ENCODE measurements at places on chromosomes 16 and 17. TPM values are rescaled to one million over a fixed set of nuclear protein-coding genes. Genes with fewer than 3 reads are reported as not detected.

DNA sequence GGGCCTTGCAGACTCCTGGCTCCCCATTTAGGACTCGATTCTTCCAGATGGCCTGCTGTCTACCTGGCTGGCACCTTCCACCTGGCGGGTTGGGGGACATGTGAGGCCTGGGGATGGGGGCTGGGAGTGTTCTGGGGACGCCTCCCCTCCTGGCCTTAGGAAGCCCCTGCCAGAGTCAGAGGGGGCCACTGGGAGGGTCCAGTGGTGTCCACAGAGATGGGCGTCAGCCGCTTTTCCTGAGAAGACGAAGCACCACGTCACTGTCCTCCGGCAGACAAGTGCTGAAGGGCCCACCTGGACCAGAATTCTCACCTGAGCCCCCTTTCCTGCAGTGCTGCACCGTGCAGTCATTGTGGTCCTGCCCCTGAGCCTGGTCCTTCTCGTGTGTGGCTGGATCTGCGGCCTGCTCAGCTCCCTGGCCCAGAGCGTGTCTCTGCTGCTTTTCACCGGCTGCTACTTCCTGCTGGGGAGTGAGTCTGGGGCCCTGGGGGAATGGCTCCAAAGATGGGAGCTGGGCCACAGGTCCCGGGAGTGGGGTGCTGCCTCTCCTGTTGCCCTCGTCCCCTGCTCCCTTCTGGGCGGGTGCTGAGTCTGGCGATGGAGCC is 2.9 kb downstream of the TMEM235 start:
- no peak for DNase-seq

DNA sequence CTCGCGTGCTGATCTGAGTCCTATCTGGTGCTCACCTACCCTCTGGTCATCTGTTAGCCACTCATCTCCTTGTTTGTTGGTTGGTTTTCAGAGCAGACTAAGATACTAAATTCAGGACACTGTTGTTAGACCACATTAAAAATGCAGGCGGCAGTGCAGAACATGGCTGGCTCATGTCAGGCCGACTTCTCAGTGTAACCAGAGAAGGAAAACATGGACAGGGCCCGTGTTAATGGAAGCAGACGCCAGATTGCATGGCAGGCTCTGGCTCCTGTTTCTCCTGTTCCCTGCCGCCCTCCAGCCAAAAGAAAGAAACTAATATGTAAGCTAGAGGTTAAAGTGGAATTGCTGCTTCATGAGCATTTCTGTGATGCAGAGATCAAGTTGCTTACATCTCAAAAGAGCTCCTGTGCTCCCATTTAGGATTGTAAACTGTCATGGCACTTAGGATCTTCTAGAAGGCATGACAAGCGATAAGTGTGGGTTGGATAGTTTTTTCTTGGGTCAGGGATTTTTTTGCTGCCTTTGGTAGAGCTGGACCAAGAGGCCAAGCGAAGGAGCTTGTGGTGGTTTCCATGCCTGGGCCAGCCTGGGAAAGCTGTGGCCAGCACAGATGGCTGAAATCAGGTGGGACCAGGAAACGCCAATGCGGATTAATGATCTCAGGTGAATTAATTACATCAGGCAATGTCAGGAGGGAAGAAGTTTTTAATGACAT is 56.1 kb downstream of the YPEL2 start:
- no peak for DNase-seq

DNA sequence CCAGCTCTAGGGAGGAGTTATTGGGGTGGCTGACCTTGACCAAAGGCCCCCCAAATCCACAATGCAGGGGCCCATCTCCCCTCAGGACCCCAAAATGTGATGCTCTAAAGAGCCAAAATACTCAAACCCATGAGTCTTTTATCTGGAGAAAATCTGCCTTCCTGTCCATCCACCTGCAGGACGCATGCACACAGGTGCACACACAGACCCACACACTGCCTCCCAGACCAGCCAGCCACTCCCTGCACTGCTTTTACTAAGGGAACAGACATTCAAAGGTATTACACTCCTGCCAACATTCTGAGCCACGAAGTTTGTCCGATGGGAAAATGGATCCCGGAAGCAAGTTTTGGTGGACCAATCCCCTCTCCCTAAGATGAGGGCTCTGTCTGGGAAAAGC is 76.1 kb upstream of the CDH5 start:
- DNase-seq = no peak

DNA sequence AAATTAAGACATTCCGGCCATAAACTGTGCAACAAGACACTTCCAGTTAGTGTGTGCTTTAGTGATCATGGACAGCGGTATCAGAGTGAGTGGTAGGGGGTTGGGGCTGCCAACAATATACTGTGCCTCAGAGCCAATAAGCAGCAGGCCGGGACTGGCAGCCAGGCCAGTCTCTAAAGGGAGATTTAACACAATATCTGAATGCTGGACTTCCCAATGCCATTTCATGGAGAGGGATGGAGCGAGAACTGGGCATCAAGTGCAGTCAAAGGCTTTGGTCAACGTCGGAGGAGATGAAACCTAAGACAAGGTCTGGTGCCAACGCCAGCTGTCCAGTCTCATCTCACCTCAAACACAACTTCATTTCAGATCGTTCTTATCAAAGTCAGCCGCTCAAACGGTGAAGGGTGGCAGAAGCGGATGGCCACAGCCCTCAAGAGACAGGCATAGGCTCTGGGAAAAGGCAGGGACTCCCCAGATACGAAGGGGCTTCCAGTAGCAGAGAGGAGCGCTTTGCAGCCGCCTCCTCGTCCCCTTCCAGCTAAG is 935 bp downstream of the USP32 start:
- DNase-seq = peak; percentile 37

DNA sequence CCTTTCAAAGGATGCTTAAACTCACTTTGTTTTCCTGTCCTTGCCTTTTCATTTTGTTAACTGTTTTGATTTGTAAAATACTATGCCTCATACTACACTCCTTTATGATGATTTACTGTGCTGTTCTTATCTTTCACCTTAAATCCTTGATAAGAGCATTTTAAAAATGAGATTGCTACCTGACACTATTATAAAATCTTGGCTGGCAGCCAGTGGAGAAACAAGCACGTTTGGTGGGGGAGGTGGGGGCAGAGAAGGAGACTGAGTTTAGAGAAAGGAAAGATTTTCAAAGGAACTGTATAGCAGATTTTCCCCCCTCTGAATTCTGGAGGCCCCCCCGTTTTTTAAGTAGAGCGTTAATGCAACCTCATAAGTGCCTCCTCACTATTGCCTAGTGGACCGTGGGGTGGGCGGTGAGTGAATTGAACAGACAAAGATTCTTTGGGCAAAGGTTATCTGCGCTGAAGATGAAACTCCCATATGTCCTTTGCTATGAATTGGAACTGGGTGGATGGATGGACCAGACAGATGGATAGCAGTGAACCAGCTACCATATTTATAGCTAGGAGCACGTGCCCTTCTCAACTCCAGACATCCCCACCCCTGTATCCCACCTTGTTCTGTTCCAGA is 200.2 kb downstream of the CCDC182 start:
- no peak for DNase-seq

GRCh38 chr17:9628509-9628908 is 16.8 kb upstream of the USP43 start:
- no peak for DNase-seq

IKZF3 gene
- total RNA-seq = 70.7 TPM

DNA sequence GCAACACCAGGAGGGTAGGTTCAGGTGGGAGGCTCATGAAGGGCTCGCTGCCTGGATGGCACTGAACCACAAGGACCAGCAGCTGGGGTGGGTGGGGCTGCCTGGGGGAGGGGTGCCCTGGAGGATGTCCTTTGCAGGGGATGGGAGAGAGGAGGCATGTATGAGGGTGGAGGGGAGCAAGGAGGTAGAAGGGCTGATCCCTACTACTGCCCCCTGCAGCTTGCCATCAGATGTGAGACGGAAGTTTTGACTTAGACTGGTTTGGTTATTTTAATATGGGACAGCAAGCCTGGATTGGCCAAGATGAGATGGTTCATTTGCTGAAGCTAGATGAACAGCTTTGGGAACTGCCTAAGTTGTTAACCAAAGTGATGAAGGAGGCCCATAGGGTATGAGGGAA is 115.9 kb downstream of the SEC14L1 start:
- DNase-seq = no peak

DNA sequence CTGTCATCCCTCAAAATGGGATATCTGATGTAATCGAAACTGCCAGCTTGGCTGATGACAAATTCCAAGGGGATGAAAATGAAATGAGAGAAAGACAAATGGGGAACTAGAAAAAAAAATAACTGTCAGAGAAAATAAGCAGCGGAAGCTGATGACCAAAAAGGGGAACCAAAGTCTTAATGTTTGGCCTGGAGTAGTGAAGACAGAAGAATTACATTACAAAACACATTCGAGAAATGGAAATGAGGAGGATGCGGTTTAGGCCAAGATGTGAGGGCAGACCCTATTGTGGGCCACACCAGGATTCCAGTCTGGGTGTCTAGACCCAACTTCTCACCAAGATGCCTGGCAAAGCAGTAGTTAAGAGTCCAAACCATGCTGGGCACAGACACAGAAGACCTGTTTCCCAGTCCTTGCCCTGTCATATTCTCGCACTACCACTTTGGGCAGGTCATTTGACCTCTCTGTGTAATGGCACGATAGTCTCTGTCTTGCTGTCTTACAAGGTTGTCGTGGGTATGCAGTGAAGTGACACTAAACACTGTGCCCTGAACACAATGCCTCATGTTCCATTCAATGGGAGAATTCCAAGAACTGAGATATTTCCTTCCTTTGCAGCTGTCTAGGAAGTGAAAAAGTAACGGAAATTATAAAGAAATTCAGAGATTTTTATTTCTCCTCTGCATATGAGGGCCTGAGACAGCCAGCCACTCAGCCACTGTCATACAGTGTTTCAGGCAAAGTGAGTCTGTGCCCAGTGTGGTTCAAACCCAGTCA is 12.3 kb upstream of the CCL2 start:
- no peak for DNase-seq

DNA sequence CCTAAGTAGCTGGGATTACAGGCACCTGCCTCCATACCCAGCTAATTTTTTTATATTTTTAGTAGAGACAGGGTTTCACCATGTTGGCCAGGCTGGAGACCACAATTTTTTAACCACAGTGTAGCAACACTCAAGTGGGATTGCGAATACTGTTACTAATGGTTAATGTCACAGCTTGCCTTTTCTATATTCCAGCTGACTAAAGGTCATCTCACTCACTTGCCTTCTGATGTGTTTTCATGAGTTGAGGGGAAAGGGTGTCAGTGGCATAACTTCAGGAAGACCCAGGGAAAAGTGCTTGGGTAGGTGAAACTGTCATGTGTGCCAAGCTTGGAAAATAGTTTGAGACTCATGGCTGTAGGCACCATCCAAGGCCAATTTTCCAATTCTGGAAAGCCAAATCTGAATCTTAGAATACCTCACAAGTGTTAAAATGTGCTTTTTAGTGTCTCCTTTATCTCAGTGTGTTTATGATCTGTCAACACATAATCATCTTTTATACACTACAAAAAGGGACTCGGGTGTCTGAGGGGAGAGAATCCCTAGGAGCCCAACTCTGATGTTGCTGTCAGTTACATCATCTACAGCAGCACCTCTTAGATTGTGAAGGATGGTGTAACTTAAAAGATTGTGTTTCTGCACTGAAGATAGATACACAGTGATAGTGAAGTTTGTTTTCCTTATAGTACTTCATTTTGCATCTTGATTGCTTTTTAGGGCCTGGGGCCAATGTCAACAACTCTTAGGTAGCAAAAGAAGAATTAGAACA is 27.1 kb downstream of the OGFOD1 start:
- DNase-seq = no peak

- no peak for DNase-seq
Observed at GRCh38 chr17:67585077-67585602, 132.6 kb upstream of the NOL11 start.
